ENCODE measurements at places on chromosomes 5 and 9. TPM values are rescaled to one million over a fixed set of nuclear protein-coding genes. Genes with fewer than 3 reads are reported as not detected.

Gene SLC6A19
- not detected for total RNA-seq

- DNase-seq, result no peak
- H3K27me3 ChIP-seq, result no peaks in the 10 kb centered on the region
- H3K27ac ChIP-seq, result peak overlapping the region; percentile 98
- no peak overlapping the region for H3K4me3 ChIP-seq
- peaks cover 53% of the 10 kb centered on the region for H3K4me1 ChIP-seq
These were observed 18.9 kb upstream of the PFDN1 start for GRCh38 chr5:140321796-140322195.

DNA sequence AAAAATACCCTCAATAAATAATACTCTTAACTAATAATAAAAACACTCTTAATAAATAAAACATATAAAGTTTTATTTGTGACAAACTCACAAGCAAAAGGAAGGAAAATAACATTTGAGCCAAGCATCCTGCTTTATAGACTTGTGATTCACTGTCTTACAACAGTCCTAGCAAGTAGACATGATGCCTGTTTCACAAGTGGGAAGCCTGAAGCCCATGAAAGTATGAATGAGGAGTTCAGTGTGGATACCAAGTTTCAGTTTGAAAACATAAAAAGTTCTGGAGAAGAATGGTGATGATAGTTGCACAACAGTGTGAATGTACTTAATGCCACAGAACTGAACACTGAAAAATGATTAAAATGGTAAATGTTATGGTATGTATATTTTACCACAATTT lies 10.9 kb downstream of the HABP4 start:
- H3K27ac ChIP-seq, result no peak overlapping the region
- H3K4me3 ChIP-seq, result no peak overlapping the region
- no peak for DNase-seq
- peaks cover 7% of the 10 kb centered on the region for H3K4me1 ChIP-seq
- no peaks in the 10 kb centered on the region for H3K36me3 ChIP-seq

GRCh38 chr5:180498378-180498777 lies 4.2 kb downstream of the CNOT6 start:
- peaks cover 5% of the 10 kb centered on the region for H3K36me3 ChIP-seq
- no peak overlapping the region for H3K4me3 ChIP-seq
- no peak for DNase-seq
- no peak overlapping the region for H3K27ac ChIP-seq
- no peaks in the 10 kb centered on the region for H3K27me3 ChIP-seq

DNA sequence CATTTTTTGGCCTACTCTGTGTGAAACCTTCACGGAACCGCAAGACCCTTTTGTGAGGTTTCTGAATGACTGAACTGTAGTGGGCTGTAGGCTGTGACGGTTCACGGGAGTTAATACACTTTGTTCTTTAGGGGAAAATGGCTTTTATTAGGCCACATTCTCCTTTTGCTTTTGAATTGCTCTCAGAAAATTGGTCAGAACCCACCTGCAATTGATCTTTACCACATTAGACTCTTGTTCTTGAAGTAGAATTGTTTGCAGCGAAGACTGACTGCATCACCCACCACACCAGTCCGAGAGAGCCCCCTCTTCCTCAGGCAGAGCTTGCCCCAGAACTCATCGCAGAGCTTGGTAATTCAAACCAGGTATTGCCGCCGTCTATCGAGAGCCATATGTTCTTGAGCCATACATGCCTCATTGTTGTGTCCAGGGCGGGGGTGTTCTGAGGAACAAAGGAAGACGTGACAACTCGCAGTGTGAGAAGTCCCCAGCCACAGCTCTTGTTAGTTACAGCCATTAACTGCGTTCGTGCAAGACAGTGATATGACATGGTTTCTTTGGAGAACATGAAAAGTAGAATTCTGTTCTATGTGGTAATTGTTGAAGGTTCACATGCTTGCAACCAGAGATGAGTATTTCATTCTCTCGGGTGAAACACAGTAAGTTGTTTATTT lies 166.4 kb upstream of the OTULINL start:
- H3K36me3 ChIP-seq, result peaks cover 93% of the 10 kb centered on the region
- H3K27ac ChIP-seq, result no peak overlapping the region
- H3K4me1 ChIP-seq, result no peaks in the 10 kb centered on the region
- no peaks in the 10 kb centered on the region for H3K27me3 ChIP-seq

DNA sequence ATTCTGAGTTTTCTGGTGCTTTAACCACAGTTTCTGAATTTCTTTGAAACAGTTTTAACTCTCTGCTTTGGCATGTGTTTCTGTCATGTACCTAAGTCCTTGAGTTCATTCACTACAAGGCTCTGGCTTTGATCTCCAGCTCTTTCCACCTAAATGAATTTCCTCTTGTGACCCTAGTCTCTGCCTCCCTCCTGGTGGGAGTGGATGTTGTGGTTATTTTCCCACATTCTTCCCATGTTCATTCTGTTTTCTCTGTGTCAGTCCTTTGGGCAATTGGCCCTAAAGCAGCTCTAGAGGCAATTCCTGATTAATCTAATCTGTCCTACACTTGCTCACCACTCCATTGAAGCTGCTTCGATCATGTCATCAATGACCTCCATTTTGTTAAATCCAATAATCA lies 28.4 kb upstream of the DPYSL3 start:
- H3K27me3 ChIP-seq, result no peaks in the 10 kb centered on the region
- no peaks in the 10 kb centered on the region for H3K36me3 ChIP-seq
- H3K27ac ChIP-seq, result no peak overlapping the region

DNA sequence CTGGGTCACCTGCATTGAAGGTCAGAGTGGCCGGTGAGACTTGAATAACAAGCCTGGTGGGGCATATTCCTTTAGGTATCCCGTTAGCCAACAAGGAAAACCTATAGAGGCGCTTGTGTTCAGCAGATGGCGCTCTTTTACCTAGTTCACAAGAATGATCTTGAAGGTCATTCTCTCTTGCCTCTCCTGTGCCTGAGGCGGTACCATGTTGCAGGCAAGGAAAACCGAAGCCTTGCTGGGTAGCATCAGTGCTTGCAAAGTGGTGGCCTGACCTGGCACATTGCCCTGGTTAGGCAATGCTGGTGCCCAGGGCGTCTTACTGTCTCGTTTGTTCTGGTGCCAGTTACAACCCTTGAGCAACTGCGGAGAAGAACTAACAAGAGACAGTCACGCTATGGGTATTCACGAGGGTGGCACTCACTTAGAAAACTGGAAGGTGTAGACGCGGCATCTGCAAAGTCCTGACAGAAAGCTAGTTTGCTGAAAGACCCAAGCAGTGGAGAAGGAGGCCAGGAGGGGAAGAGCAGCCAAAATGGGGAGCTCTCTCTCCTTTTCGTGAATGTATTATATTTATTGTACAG lies 56.7 kb downstream of the AOPEP start:
- no peaks in the 10 kb centered on the region for H3K36me3 ChIP-seq
- H3K27me3 ChIP-seq, result no peaks in the 10 kb centered on the region
- H3K4me1 ChIP-seq, result peaks cover 21% of the 10 kb centered on the region
- H3K4me3 ChIP-seq, result no peak overlapping the region
- peak overlapping the region; percentile 80 for H3K27ac ChIP-seq

Gene F12
- 36.8 TPM for total RNA-seq

- no peaks in the 10 kb centered on the region for H3K27me3 ChIP-seq
- H3K4me3 ChIP-seq, result no peak overlapping the region
- no peak for DNase-seq
- H3K4me1 ChIP-seq, result no peaks in the 10 kb centered on the region
These were observed 377.6 kb downstream of the BRINP1 start for GRCh38 chr9:118991366-118992285.

GRCh38 chr9:125240649-125240999 lies 519 bp downstream of the HSPA5 start:
- no peaks in the 10 kb centered on the region for H3K27me3 ChIP-seq
- H3K4me1 ChIP-seq, result peaks cover 44% of the 10 kb centered on the region
- peak; percentile 22 for DNase-seq
- peaks cover 52% of the 10 kb centered on the region for H3K36me3 ChIP-seq
- peak overlapping the region; percentile 93 for H3K4me3 ChIP-seq
- H3K27ac ChIP-seq, result peak overlapping the region; percentile 65

Gene PCDHGB6
- total RNA-seq, result 1.8 TPM

DNA sequence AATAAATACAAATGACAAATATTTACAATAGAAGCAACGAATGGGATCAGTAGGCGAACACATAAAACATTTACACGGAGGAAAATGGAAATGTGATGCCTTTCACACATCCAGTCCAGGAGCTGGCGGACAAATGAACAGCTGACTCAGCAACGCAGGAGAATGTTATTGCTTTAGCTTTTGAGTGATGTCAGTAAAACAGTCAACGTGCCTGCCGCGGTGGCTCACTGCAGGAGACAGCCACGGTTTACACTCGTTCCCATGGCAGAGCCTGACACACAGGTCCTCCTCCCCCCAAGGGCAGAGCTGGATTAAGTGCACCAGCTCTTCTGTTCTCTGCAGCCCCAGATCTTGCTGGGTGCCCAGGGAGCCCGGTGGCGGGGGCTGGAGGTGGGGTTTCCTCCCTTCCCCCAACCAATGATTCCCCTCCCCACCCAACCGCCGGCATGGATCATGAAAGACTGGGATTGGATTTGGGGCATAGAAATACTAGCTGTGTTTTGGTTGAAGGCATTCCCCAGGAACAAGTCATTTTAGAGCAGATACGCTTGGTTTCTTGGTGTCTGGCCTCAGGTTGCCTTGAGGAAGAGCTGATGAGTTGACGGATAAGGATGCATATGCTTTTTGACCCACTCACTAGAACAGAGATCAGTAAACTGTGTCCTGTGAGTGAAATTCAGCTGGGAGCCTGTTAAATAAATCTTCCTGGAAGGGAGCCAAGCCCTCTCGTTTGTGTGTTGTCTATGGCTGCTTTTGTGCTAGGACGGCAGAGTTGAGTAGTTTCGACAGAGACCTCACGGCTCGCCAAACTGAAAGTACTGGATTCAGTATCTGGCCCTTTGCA lies 12.5 kb downstream of the STC2 start:
- no peak overlapping the region for H3K4me3 ChIP-seq
- H3K27me3 ChIP-seq, result no peaks in the 10 kb centered on the region
- DNase-seq, result peak; percentile 57
- no peak overlapping the region for H3K27ac ChIP-seq

DNA sequence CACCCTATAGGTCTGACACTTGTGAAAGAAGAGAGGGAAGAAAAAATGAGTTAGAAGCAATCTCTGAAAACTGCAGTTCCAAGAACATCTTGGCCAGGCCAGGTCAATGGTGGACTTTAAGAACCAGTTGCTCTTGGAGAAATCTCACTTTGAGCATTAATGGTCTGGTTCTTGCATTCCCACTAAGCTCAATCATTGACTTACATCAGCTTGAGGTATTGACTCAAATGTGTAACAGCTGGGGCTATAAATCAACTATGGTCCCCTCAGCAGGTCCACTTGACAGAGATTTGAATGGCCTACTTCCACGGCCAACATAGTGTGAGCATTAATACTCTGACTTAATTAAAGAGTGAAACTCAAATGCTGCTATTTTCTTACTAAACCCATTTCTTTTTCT lies 357.8 kb upstream of the RGMB start:
- H3K27me3 ChIP-seq, result no peaks in the 10 kb centered on the region
- DNase-seq, result no peak
- peak overlapping the region; percentile 92 for H3K27ac ChIP-seq
- H3K4me1 ChIP-seq, result peaks cover 33% of the 10 kb centered on the region
- peak overlapping the region; percentile 8 for H3K4me3 ChIP-seq

DNA sequence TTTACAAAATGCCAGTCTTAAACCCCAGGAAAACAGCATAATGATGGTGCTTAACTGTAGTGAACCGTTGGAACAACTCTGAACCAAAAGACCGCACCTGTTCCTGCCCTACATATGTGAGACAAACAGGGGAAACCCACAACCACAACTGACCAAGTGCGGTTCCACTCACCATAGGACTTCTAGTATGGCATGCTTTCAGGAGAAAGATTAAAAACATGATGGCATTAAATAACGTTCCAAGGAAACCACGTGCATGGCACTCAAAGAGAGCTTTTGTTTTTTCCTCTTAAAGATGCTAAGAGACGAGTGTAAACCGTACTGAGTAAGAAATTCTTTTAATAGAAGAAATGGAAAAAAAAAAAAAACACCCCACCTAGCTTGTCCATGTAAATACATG lies 119.8 kb downstream of the SSBP2 start:
- no peaks in the 10 kb centered on the region for H3K36me3 ChIP-seq
- no peak overlapping the region for H3K4me3 ChIP-seq
- no peak for DNase-seq
- no peak overlapping the region for H3K27ac ChIP-seq
- peaks cover 13% of the 10 kb centered on the region for H3K4me1 ChIP-seq
- H3K27me3 ChIP-seq, result no peaks in the 10 kb centered on the region

- no peaks in the 10 kb centered on the region for H3K27me3 ChIP-seq
- H3K4me1 ChIP-seq, result peaks cover 30% of the 10 kb centered on the region
- H3K4me3 ChIP-seq, result no peak overlapping the region
- H3K27ac ChIP-seq, result no peak overlapping the region
- H3K36me3 ChIP-seq, result peaks cover 20% of the 10 kb centered on the region
These were observed 72.2 kb downstream of the SHB start for GRCh38 chr9:37996819-37997217.

Gene OTULINL
- 46.4 TPM for total RNA-seq

- no peaks in the 10 kb centered on the region for H3K27me3 ChIP-seq
- H3K4me3 ChIP-seq, result no peak overlapping the region
- H3K27ac ChIP-seq, result no peak overlapping the region
- DNase-seq, result peak; percentile 61
These were observed 23.1 kb upstream of the CNOT6 start for GRCh38 chr5:180470966-180471582.

Gene TMC1
- total RNA-seq, result not detected

GRCh38 chr9:70465398-70465797 lies 50.9 kb upstream of the KLF9 start:
- DNase-seq, result no peak
- no peaks in the 10 kb centered on the region for H3K36me3 ChIP-seq
- H3K27me3 ChIP-seq, result no peaks in the 10 kb centered on the region

Gene CAMLG
- total RNA-seq, result 19.5 TPM

Gene TGFBR1
- 9.5 TPM for total RNA-seq

- H3K4me3 ChIP-seq, result no peak overlapping the region
- no peak for DNase-seq
These were observed 287.0 kb upstream of the SEMA6A start for GRCh38 chr5:116861666-116862065.

- no peaks in the 10 kb centered on the region for H3K27me3 ChIP-seq
- no peak for DNase-seq
- H3K27ac ChIP-seq, result no peak overlapping the region
- H3K36me3 ChIP-seq, result no peaks in the 10 kb centered on the region
- peak overlapping the region; percentile 85 for H3K4me3 ChIP-seq
These were observed 9.6 kb upstream of the AKNA start for GRCh38 chr9:114397219-114397847.

Gene MCCC2
- 31.7 TPM for total RNA-seq
